NCI-H345 (cell line): ENCODE measurements at places on chromosomes 11 and 22.
A peak's percentile ranks its signal among the peaks of the same experiment; 100 is the strongest.

DNA sequence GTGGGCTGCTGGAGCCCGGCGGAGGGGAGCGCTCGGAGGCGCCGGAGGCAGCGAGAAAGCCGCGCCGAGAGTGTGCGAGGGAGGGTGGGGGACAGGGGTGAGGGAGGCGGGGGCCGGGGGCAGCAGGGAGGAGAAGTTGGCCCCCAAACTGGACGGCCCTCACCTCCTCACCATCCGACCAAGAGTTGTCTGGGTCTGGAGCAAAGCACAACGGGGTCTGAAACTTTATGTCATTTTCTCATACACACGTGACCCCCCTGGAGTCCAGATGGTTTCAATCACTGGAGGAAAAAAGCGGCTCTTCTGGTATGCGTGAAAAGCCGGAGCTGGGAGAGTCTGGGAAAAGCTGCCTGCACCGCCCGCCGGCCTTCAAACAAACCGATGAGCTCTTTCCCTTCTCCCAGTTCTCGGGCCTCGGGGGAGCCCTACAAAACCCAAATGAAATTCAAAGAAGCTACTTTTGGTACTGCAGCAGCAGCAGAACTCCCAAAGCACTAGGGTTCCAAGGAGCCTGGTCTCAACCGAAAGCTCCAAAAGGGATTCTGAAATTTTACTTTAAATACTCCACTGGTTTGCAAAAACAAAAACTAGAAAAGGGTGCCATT is 39.7 kb upstream of the AKIP1 start:
- DNase-seq: peak; percentile 36

- no peak for DNase-seq
Measured at GRCh38 chr22:31566484-31566883, 70.1 kb downstream of the SFI1 start.

- peak; percentile 59 for DNase-seq
Measured at GRCh38 chr11:115676206-115676605, 172.0 kb upstream of the CADM1 start.

DNA sequence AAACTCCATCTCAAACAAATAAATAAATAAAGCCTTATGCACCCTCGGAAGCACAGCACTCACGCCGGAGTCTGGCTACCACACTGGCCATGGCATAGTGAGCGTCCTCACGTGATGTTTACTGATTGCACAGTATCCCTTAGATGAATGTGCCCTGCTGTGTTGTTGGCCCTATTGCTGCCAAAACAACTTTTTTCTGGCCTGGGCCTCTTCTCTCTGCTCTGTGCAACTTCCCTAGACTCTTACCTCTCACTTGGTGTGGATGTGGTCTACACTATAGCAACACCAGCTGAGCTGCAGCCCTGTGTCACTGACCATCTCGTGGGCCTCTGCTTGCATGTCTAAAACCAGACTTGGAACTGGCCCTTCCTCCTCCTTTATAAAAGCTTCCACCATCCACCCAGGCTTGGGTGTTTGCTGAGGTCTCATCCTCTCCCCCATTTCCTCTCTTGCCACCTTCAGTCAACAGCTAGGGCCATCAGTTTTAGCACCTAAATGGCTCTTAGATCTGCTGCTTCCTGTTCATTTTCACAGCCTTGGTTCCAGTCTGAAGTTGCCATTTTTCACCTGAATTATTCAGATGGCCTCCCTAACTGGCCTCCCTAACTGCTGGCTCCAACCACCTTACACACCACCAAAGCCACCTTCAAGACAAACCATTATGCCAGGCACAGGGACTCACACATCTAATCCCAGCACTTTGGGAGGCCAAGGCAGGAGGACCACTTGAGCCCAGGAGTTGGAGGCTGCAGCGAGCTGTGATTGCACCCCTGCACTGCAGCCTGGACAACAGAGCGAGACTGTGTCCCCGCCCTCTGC is 9.2 kb downstream of the ZNF74 start:
- DNase-seq: no peak
